ENCODE measurements at places on chromosomes 11 and 22. TPM values are rescaled to one million over a fixed set of nuclear protein-coding genes. Genes with fewer than 3 reads are reported as not detected.

DNA sequence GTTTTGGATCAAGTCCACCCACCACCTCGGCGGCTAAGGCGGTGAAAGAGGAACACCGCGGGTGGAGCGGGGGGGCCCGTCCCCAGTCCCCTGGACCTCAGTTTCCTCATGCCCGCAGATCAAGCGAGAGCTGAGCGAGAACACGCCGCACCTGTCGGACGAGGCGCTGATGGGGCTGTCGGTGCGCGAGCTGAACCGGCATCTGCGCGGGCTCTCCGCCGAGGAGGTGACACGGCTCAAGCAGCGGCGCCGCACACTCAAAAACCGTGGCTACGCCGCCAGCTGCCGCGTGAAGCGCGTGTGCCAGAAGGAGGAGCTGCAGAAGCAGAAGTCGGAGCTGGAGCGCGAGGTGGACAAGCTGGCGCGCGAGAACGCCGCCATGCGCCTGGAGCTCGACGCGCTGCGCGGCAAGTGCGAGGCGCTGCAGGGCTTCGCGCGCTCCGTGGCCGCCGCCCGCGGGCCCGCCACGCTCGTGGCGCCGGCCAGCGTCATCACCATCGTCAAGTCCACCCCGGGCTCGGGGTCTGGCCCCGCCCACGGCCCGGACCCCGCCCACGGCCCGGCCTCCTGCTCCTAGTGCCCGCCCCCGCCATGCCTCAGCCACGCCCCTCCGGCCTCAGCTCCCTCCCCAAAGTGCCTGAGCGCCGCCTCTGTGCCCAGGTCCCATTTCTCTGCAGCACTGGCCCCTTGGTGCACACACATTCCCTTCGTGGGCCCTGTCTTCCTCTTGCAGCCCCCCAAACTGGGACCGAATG is 12.7 kb downstream of the MAFF start:
- peak; percentile 82 for DNase-seq

DNA sequence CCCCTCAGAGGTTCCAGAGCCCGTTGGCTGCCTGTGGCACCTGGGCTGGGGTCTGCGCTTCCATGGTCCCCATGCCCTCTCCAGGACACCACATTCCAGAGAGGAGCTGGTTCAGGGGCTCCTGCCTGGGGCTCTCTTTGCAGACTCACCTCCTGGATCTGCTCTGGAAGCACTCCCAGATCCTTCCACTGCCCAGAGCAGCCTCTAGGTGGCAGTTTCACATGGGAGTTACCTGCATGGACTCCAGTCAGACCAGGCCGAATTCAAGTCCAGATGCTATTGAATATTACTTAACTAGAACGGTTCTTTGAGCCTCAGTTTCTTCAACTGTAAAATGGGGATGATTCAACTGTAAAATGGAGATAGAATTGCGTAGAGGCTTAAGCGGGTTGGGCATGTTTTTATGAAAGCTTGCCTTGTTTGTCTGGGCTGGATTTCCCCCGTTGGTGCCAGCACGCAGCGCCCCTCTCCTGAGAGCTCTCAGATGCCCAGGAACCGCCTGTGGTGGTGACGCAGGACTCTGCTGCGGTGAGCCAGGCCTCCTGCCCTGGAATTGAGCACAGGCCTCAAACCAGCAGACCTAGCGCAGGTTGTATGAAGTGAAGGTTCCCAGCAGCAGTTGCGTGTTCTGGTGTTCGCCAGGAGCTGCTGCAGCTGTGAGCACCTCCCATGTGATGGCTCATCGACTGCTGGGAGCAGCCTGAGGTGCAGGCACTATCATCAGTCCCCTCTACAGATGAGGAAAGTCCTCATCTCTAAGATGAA is 44.2 kb downstream of the LMO1 start:
- peak; percentile 26 for DNase-seq

DNA sequence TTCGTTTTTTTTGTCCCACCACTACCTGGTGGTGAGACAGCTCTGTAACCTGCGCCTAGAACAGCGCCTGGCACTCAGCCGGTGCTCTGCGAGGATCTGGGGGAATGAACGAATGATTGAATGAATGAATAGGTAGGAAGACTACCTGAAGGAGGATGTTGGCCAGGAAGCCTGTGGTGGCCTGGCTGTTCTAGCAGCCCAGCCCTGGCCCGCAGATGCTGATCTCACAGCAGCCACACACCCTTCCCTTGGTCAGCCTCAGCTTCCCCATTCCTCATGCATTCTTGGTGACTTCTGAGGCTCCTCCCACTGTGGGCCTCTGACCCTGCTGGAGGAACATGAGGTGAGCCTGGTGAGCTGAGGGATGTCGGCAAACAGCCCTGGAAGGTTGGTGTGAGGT is 3.7 kb downstream of the TRPM5 start:
- no peak for DNase-seq

DNA sequence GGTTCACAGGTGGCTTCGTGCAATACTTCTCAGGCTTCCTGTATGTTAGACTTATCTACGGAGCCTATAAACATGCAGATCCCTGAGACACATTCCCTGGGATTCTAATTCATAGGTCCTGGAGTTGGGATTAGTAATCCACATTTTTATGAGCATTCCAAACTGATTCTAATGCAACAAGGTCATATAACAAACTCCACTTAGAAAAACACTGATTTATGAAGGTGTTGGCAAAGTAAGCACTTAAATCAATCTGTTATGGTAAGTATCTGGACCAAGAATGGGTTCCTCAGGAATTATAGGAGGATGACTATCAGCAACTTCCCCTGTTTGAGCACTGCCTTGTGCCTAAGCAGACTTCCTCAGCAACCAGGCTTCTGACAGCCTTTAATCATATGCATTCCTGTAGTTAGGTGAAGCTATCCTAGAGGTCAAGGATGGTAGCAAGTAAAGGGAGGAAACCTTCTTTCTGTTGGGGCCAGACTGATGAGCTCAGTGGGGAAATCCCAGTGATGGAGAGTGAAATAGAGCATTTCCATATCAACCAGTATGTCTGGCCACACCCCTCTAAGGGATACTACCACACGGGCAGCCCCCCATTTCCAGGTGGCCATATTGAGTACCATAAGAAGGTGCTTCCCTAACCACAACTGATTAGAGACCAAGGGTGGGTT is 89.6 kb downstream of the RASSF10 start:
- DNase-seq, result no peak

DNA sequence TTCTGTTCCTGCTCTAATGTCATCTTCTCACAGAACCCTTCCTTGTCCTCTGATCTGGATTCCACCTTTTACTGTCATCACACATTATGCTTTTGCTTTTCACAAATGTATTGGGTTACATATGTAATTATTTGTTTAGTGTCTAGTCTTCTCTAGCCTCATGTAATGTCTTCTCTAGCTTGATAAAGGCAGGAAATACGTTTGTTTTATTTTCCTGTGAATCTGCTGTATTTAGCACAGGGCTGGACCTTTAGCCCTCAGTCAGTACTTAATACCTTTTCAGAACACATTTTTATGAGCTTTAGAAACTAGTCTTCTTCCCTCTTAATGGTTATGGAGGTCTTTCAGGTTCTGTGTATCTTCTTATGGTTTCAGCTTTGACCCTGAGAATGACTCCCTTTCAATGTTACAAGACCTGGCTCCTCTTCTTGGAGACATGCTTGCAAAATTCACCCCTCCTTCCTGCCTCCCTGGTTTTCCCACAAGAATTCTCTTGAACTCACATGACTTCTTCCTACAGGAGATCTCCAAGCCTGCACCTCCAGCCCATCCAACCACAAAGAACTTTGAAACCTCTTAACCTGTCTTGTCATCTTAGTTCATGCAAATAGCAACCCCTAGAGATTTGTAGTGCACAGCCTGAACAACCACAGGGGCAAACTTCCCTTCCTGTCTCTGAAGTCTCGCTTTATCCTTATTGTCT is 132.7 kb upstream of the DDI1 start:
- peak; percentile 53 for DNase-seq

- DNase-seq, result no peak
Observed at GRCh38 chr11:91717169-91717568, 507.4 kb upstream of the FAT3 start.

- DNase-seq, result no peak
Observed at GRCh38 chr11:102172127-102172848, 62.0 kb downstream of the YAP1 start.

GRCh38 chr11:106133529-106133928 is 56.1 kb downstream of the AASDHPPT start:
- no peak for DNase-seq

GRCh38 chr11:63639199-63639832 is 25.1 kb upstream of the PLAAT3 start:
- DNase-seq, result peak; percentile 29

DNA sequence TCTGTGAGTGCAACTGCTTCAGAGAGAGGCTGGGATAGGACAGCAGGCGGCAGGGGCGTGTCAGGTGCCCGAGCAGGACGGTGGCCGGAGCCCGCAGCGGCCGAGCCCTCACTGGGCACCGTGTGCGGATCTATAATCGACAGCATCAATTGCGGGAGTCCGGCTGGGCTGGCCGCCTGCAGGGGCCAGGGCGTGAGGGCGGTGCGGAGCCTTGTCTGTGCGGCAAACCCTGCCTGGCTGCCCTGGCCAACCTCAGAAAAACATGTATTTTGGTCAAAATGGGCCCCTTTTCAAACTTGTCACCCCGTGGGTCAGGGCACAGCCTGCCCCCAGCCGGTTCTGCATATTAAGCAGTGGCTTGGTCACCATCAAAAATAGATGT is 91.3 kb upstream of the KCNQ1OT1 start:
- no peak for DNase-seq

DNA sequence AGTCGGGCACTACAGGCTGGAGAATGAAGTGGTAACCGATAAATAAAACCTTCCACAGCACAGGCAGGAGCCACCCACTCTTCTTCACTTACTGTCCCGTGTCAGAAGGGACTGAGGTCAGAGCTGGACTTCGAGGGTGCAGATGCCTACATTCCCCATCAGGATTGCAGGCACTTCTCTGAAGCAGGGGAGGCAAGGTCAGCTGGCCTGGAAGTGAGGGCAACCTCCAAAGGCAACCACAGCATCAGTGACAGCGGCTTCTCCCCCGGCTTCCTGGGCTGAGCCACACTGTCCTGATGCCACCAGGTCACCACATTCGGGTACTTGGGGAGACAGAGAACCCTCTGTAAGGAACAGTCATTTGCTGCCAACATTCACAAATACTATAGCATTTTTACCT is 22.7 kb downstream of the TCIRG1 start:
- no peak for DNase-seq

DNA sequence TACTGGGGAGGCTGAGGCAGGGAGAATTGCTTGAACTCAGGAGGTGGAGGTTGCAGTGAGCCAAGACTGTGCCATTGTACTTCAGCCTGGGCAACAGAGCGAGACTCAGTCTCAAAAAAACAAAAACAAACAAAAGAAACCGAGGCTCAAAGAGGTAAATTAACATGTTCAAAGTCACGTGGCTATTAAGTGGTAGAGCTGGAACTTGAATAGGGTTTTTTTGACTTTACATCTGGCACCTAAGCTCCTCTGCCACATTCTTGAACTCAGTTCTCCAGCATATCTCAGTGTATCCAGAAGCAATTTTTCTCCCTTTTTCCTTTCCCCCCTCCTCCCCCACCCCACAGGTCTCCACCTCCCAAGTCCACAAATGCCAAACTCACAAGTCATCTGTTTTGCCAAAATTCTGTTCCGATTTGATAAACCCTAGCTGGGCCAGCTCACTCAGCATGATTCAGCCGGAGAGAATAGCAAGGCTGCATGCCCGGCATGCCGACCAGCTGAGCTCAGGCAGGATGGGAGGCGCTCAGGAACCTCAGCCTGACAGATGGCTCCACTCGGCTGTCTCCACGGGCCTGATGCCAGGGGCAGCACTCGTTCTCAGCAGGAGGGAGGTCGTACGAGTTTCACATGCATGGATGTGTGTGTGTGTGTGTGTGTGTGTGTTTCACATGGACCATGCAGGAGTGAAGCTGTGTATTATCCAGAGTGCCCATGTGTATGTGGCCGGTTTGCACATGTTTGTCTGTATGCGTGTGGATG is 63.2 kb upstream of the RRAS2 start:
- DNase-seq, result no peak

- no peak for DNase-seq
Observed at GRCh38 chr22:47296405-47297260, 534.2 kb downstream of the TBC1D22A start.

- DNase-seq, result no peak
Observed at GRCh38 chr22:26487996-26488395, 4.3 kb downstream of the SRRD start.

DNA sequence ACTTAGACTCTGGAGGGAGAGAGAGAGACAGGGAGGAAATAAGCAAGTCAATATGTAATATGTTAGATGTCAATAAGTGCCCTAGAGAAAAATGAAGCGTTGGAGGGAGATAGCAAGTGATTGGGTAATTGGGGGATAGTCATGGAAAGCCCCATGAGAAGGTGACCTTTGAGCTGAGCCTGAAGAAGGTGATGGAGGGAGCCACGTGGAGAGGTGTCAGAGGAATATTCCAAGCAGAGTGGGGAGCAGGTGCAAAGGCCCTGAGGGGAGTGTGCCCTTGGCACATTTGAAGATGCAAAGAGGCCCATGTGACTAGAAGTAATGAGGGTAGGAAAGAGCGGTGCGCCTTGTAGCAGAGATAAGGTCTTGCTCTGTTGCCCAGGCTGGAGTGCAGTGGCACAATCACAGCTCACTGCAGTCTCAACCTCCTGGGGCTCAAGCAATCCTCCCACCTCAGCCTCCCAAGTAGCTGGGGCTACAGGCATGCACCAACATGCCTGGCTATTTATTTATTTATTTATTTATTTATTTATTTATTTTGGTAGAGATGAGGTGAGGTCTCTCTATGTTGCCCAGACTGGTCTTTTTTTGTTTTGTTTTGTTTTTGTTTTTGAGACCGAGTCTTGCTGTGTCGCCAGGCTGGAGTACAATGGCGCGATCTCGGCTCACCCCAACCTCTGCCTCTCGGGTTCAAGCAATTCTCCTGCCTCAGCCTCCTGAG is 2.1 kb downstream of the LHFPL7 start:
- DNase-seq, result no peak

- DNase-seq, result no peak
Observed at GRCh38 chr11:73248526-73249185, 23.5 kb upstream of the P2RY6 start.

- no peak for DNase-seq
Observed at GRCh38 chr11:130908770-130909625, 7.3 kb downstream of the SNX19 start.

DNA sequence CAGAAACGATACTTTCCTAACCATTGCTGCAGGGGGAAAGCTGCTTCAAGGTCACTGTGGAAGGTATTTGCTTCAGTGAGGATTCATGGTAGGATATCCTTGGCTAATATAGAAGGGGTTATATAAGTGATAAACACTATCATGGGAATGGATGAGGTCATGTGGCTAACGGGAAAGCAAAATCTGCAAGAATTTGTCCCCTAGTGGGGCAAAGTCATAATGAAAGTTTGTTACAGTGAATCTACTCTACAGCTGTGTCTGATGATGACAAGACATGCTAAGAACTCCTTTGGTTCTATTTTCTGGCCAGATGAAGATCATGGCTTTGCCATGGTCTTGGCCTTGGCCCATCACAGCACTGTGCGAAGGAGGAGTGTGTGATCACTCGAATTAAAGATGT is 13.8 kb downstream of the MMP20 start:
- peak; percentile 23 for DNase-seq

Gene APOBEC3H
- 0.59 TPM for total RNA-seq

Gene CNGA4
- 0.79 TPM for total RNA-seq

Gene TYR
- not detected for total RNA-seq

Gene PLEKHB1
- total RNA-seq, result 25.2 TPM

Gene MGAT3
- 28.0 TPM for total RNA-seq

Gene PKNOX2
- total RNA-seq, result not detected

Gene HIC2
- total RNA-seq, result 8.4 TPM

Gene C22orf15
- total RNA-seq, result 1.0 TPM
